ENCODE measurements at places on chromosomes 1 and 21.

DNA sequence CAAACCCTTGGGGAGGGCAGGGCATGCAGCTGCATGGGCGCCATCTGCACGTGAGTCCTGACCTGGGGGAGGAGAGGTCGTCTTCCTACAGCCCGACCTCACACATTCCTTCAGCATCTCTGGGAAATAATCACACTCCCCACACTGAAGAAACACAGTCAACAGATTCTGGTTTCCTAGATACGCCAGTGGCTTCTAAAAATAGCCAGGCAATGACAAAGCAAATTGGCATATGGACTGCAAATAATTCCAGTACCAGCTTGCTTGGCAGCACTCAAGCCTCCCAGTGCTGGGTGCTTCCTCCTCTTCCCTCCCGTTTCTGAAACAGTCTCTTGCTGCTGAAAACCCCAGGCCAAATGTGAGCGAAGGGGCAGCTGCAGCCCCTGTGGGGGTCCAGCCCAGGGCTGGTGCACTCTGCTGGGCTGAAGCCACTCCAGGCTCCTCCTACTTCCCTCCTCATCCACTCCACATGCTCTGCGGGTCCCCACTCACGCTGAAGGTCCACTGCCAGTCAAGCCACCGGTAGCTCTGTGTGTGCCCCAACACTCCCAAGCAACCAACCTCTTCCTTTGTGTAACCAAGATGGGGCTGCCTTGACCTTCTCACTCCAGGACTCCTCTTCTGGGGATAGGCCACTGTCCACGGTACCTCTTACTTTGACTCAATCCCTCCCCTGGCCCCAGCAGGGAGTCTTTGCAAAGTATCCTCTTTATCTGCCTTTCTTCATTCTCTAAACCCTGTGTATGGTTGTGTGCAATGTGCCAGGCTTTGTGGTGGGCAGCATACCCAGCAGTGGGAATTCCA is 69.0 kb downstream of the KCND3 start:
- no peak for DNase-seq

DNA sequence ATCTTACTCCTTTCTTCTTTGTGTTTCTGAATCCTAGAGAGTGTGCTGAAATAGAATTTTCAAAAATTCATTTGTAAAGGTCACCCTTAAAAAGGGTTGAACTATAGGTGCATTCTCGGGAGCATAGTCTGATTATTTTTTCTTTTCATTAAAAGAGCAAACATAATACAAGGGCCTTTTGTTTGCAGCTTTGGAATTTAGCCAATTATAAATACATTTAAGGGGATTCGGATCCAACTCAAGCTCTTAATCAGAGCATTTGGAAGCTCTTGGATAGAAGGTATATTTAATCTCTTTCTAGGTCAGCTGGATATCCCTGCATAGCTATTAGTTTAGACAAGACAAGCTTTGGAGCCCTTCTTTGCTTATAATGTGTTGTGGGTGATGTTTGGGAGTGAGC is 321.7 kb downstream of the HHAT start:
- no peak for DNase-seq

DNA sequence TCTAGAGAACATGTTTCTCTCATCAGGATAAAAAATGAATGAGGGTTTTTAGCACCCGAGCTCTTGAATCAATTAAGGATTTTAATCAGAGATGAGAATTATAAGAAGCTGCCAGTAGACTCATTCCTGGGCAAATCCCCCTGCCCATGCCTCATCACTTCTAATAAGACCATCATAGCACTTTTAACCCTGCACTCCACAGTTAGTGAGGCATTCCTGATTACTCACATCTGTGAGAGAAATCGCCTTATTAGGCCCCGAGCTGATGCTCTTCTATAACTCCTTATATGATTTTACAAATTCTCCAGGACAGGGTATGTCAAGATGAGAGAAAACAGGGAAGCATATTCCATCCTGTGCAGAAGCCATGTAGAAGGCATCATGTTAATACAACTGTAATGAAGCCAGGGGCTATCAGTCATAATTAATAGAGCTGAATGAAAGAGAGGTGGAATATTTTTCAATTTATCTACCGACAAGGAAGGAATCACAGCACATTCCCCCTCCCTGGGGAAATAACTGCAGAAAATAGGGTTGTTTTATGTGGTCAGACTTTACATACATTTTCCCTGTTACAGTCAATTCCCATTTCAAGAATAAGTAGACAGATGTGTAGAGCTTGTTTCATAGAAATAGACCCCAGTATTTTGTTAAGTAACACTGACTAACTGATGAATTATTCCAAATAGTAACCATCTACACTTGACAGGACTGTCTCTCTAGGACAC is 272.7 kb downstream of the HHIPL2 start:
- DNase-seq, result no peak

GRCh38 chr1:8238141-8239038 is 79.5 kb upstream of the SLC45A1 start:
- peak; percentile 43 for DNase-seq

DNA sequence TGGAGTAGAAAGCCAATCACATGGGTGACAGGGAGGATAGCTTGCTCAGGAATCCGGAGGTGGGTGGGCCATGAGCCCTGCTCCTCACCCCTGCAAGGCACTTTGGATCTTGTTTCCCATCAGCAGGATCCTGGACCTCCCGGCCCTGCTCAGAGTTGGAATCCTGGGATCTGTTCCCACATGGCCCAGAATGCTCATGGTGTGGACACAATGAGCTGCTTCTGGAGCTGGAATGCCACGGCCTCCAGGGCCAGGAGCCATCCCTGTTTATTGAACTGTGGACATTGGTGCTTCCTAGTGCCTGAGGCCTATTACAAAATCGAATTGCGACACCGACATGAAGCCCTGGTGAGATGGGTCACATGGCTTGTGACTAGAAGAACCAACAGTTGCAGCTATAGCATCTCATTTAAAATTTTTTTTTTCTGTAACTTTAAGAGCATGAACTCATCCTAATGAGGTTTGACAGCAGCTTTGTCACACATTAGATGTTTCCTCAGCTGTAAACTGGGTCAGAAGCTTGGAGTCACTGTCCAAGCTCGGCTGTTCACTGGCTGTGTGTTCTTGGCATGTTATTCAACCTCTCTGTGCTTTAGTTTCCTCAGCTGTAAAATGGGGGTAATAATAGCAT is 40.4 kb upstream of the GOLT1A start:
- DNase-seq, result no peak

DNA sequence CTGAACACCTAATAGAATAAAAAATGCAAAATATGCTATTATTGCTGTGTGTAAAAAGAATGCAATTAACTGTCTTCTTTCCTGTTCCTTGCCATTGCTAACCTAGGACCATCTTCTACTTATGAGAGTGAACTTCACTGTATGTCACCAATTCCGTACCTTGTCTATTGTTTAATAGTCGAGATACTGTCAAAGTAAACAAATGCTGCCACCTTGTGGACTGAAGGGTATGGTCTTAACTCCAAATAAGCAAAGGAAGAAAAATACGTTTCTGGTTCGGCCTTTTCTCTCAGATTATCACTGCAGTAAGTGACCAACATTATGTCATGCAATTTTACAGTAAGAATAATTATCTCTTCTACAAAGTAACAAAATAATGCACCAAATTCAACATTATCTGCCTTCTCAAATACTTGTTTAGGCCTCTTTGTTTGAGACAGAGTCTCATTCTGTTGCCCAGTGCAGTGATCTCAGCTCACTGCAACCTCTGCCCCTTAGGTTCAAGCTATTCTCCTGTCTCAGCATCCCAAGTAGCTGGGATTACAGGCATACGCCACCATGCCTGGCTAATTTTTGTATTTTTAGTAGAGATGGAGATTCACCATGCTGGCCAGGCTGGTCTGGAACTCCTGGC is 133.4 kb downstream of the COP1 start:
- DNase-seq, result peak; percentile 51

DNA sequence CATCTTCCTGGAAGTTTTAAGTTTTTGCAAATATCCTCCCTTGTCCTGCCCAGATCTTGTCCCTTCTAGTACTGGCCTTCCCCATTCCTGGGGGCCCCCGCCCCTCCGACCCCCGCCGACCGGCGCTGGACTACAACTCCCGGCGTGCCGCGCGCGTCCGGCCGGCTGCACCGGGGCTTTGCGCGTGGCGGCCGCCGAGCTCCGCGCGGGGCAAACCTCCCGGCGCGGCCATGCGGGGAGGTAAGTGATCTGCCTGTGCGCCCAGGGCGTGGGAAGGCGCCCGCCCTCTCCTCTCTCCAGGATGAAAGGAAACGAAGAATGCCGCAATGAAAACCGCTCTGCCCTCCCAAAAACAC is 3.2 kb upstream of the SAMD13 start:
- no peak for DNase-seq

DNA sequence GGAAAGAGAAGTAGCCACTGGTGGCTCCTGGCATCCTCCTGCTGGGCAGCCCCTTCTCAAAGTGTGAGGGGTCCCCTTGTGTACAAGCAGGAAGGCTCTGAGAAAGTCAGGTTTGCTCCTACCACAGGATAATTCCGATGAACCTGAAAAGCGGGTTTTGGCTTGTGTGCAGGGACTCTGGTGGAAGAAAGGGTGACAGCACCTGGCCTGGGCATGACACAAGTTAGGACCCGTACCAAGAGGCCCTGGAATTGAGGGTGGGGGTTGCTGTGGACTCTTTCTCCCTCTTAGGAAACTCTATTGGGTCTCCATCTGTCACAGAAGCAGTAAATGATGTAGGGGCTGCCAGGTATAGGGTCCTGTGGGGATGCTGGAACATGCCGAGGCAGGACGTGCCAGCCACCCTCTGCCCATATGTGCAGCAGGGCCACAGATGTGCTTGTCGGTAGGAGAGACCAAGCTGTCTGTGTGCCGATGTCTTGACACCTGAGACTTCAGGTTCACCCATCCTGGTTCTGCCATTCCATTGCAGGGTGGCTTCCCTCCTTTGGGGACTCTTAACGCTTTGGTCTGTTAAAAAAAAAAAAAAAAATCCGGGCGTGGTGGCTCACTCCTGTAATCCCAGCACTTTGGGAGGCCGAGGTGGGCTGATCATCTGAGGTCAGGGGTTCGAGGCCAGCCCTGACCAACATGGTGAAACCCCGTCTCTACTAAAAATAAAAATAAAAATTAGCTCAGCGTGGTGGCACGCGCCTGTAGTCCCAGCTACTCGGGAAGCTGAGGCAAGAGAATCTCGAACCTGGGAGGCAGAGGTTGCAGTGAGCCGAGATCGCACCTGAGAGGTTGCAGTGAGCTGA is 9.8 kb downstream of the C1orf35 start:
- DNase-seq, result no peak

- no peak for DNase-seq
Observed at GRCh38 chr1:6094801-6095505, 49.3 kb downstream of the KCNAB2 start.

DNA sequence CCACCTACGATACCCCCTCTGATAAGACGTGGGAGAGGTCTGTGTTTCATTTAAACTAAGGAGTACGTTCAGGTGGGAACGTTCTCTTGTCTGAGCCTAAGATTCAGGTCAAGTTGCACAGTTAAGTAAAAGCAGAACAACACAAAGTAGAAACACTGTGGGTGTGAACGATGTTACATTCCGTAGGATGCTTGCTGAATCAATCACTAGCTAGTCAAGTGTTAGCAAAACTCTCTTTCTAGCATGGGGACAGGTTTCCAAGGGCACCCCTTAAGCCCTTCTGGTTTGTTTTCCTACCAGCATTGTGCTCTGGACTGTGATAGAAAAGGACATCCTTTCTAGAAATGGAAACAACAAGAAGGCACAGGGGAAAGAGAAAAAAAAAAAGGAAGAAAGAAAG is 13.3 kb downstream of the C1orf162 start:
- DNase-seq, result no peak

- DNase-seq, result no peak
Observed at GRCh38 chr1:113678159-113678469, 81.2 kb downstream of the PHTF1 start.

GRCh38 chr1:95701450-95702173 is 467.6 kb downstream of the RWDD3 start:
- DNase-seq, result no peak

- no peak for DNase-seq
Observed at GRCh38 chr1:46437723-46438122, 43.6 kb downstream of the FAAH start.

GRCh38 chr1:244218220-244218619 is 167.1 kb downstream of the ZBTB18 start:
- no peak for DNase-seq

GRCh38 chr1:212313616-212314015 is 28.4 kb downstream of the PPP2R5A start:
- DNase-seq, result no peak

Measured in pulmonary artery endothelial cell (primary cell).